ENCODE measurements at places on chromosomes 2 and 18. TPM values are rescaled to one million over a fixed set of nuclear protein-coding genes. Genes with fewer than 3 reads are reported as not detected.

DNA sequence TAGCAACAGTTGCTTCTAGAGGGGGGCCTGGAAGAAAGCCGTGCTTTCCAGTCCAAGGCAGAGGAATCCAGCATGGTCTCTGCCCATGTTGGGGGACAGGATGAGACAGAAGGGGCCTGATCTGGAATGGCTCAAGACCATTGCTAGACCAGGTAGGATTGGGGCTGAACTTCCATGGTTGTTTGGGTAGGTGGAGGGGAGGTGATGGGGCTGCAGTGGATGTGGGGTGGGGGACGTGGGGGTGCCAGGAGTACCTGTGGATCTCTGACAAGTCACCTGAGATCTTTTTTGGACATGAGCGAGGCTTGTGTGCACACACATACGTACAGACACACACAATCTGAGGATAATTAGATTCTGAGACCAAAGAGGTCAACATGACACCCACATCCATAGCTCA, 228.7 kb upstream of the SKOR2 start:
- no peak for DNase-seq

DNA sequence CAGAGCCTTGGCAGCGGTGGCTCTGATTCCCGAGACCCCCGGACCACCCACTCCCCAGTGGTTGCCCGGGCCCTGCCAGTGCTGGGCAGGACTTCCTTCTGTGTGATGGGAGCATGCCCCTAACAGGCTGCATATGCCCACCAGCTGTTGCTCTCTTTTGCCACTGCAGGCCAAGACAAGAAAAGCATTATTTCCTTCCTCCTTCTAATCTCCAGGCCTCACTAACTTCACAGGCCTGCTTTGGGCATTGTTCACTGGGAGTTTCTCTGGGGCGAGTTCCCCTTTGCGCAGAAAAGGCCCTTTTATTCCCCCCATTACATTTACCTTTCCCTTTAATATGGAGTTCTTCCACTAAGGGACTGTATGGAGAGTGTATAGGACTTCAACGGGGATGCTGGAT, 249.1 kb upstream of the SIX2 start:
- DNase-seq: no peak

FTCDNL1 gene
- polyA plus RNA-seq: 0.29 TPM

DNA sequence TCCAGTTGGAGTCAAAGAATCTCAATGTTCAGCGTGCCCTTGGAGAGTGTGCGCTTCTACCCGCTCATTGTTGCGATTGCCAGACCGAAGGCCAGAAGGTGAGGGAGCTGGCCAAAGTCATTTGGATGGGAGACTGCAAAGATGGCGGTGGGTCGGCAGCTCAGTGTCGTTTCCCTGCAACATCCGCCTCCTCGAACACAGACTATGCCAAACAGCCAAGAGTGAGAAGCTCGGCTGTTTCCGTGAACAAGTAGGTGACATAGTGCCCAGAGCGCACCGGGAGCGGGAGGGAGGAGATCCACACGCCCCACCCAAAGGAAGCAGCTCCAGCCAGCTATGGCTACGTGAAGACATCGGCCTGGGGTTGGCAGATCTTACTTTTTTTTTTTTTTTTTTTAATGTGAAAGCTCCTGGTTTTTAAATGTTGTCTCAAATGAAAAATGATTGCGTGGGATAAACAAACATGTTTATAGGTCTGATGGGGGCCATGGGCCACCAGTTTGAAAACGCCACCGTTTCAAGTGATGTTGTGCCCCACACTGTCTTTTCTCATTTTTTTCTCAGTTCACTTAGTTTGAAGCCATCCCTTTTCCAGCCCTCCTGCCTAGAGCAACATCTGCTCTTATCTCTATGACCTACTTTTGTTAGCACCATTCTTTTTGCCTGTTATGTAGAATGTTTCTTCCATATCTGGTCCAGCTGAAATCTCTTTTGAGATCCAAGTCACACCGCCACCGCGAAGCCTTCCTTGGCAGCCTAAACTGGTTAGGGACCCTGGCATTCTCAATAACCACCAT, 682.4 kb downstream of the RNF144A start:
- no peak for DNase-seq

SDC1 gene
- 32.0 TPM for polyA plus RNA-seq

- DNase-seq: no peak
Observed at GRCh38 chr2:217889656-217890055, 113.1 kb downstream of the TNS1 start.

DNA sequence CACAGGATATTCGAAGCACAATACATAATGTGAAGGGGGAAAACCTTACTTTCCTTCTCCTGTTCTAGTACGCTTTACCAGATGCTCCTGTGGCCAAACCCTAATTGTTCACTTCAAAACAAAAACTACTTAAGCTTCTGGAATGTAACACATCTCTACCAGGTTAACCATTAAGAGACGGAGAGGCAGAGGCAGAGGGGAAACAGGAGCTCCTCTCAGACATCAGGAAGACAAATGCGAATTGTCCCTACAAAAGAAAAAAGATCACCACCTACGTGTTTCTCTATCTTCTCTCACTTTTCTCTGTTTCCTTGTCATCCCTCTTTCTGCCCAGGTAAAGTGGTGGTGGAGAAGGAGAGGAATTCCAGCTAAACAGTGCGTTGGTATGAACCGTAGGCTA, 266.8 kb downstream of the NRXN1 start:
- DNase-seq: no peak

INHBB gene
- polyA plus RNA-seq: 3.9 TPM

GRCh38 chr2:102753563-102754159, 8.2 kb upstream of the TMEM182 start:
- no peak for DNase-seq

CD207 gene
- not detected for polyA plus RNA-seq

Data from BJ (cell line).